CD4-positive, CD25-positive, alpha-beta regulatory T cell (primary cell): ENCODE measurements at places on chromosomes 7 and 10.

GRCh38 chr10:62178568-62178967, 90.1 kb downstream of the RTKN2 start:
- no peak overlapping the region for H3K4me3 ChIP-seq
- H3K4me1 ChIP-seq, result peaks cover 55% of the 10 kb centered on the region

DNA sequence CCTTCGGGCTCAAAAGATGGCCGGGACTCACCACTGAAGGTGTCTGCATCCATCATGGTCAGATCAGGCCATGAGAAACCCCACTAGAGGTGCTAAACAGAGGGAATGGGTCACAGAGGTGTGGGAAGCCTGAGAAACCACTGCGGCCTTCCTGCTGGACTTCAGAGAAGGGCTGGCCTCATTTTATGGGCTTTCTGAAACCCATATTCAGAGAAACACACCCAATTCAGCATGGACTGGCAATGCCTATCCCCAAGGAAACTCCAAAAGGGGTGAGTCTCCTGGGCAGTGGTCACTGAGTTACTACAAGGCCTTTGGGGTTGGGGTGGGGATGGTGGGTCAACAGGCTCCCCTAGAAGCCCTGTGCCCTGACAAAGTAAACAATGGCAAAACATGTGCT, 58.0 kb downstream of the DLG5 start:
- H3K4me1 ChIP-seq, result peaks cover 4% of the 10 kb centered on the region
- no peaks in the 10 kb centered on the region for H3K36me3 ChIP-seq
- H3K4me3 ChIP-seq, result no peak overlapping the region

GRCh38 chr10:129586898-129587443, 119.9 kb downstream of the MGMT start:
- no peak overlapping the region for H3K27ac ChIP-seq
- H3K4me3 ChIP-seq, result no peak overlapping the region
- DNase-seq, result no peak
- H3K4me1 ChIP-seq, result no peaks in the 10 kb centered on the region

GRCh38 chr10:77582710-77583115, 54.9 kb downstream of the KCNMA1 start:
- DNase-seq, result no peak
- H3K27ac ChIP-seq, result no peak overlapping the region
- no peak overlapping the region for H3K4me3 ChIP-seq
- no peaks in the 10 kb centered on the region for H3K36me3 ChIP-seq

- H3K27me3 ChIP-seq, result no peaks in the 10 kb centered on the region
- peaks cover 34% of the 10 kb centered on the region for H3K36me3 ChIP-seq
- H3K27ac ChIP-seq, result peak overlapping the region; percentile 97
Observed at GRCh38 chr10:43396928-43397624, 11.9 kb downstream of the HNRNPF start.

DNA sequence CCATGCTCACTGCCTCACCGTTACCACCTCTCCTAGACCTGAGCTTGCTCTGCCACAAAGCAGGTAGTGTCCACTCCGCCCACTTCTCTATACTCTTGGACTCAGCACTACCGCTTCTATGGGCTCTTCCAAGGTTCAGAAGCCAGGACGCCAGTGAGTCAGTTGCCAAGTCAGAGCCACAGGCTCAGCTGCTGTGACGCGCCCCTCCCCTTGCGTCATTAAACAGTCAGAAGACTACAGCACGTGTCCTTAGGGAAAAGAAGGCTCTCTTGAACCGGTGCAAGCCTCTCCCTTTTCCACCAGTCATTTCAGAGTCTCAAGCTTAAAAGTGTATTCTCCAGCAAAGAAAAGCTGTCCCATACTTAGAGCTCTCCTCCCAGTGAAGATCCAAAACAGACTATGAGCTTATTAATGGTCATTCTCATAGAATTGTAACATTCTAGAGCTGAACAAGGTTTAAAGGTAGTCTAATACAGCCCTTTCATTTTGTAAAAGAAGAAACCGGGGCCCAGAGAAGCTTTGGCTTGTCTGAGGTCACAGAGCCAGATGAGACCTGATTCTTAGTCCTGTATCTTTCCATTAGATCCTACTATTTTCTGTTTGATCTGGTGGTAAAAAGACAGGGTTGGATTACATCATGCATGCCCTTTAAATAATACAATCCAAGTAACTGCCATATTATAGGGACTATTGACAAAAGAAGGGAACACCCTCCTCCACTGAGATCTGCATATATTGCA, 40.9 kb upstream of the MET start:
- no peaks in the 10 kb centered on the region for H3K36me3 ChIP-seq
- peaks cover 3% of the 10 kb centered on the region for H3K27me3 ChIP-seq
- H3K27ac ChIP-seq, result no peak overlapping the region
- no peak for DNase-seq
- H3K4me3 ChIP-seq, result no peak overlapping the region
- H3K4me1 ChIP-seq, result no peaks in the 10 kb centered on the region
